Dermis microvascular lymphatic vessel endothelial cell (primary cell): ENCODE measurements at places on chromosomes 16 and 17.

- DNase-seq, result no peak
These were observed 45.5 kb downstream of the RBFOX1 start for GRCh38 chr16:7378024-7378695.

DNA sequence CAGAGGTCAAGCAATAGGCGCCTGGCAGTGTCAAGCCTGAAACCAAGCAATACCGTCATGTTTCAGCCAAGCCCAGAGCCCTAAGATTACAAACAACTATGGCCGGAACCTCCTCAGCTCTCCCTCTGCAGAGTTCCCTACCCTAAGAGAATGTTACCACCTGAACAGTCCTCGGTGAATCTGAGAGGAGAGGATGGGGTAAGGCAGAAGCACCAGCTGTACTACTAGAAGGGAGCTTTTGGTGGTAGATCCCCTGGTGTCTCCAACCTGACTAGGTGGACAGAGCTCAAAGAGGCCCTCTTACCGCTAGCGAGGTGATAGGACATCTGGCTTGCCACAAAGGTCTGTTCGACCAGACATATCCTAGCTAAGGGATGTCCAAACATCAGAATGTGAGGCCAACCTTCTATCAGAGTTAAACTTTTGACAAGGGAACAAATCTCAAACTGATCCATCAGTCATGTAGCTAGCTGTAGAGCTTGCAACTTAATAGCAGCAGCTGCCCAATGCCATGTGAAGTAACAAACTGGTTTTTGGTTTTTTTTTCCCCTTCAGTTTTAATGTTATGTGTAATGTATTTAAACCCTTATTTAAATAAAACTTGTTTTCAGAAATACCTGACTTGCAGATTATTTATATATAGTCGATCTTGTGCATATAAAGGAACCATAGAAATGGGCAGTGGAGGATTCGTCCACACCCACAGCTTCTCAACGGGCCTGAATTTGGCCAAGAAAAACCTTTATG is 2.5 kb downstream of the EIF1 start:
- no peak for DNase-seq

GRCh38 chr16:4936181-4936990 is 562 bp downstream of the PPL start:
- no peak for DNase-seq

GRCh38 chr17:19453296-19453695 is 42.3 kb downstream of the RNF112 start:
- DNase-seq, result no peak

DNA sequence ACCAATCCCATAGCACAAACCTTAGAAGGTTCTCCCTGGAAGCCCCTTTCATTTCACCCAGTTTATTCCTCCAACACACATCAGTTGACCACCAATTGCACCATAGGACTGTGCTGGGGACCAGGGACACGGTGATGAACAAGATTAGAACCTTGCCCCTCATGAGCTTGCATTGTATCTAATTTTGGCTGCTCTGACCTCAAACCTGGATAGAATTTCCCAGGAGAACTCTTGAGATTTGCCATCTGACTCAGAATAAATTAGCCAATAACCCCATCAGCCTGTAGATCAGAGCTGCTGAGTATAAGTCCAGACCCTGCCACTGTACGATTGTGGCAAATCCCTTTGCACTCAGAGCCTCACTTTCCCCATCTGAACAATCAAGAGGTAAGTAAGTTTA is 52.1 kb downstream of the CDH11 start:
- DNase-seq, result no peak

GRCh38 chr16:78675312-78675711 is 575.9 kb downstream of the WWOX start:
- DNase-seq, result no peak

GRCh38 chr16:54030451-54030850 is 256.1 kb downstream of the IRX3 start:
- DNase-seq, result no peak

- no peak for DNase-seq
These were observed 80.5 kb downstream of the TEX14 start for GRCh38 chr17:58611331-58611730.

- DNase-seq, result no peak
These were observed 166.7 kb downstream of the XYLT1 start for GRCh38 chr16:17304106-17304490.

- no peak for DNase-seq
These were observed 12.6 kb upstream of the GOSR2 start for GRCh38 chr17:46910179-46910927.

- DNase-seq, result peak; percentile 6
These were observed 648.5 kb upstream of the RBFOX1 start for GRCh38 chr16:6684076-6684673.

DNA sequence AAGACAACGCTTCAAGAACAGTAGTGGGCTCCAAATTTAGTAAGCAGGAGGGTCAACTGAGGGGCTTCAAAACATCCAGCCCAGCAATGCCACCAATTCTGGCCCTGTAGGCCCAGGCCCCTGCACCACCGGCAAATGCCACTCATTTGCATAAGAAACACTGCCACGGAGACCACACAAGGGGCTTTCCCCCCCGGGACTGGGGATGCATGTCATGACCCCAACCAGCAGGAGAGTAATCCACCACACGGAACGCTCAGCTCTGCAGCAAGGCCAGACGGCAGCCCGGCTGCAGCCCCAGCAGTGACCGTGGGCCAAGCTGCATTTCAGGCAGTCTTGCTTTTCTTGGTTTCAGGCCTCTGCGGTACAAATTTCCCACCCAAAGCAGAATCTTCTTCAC is 14.1 kb downstream of the TMEM11 start:
- DNase-seq, result no peak

- no peak for DNase-seq
These were observed 83.9 kb downstream of the RMI2 start for GRCh38 chr16:11429123-11429522.

DNA sequence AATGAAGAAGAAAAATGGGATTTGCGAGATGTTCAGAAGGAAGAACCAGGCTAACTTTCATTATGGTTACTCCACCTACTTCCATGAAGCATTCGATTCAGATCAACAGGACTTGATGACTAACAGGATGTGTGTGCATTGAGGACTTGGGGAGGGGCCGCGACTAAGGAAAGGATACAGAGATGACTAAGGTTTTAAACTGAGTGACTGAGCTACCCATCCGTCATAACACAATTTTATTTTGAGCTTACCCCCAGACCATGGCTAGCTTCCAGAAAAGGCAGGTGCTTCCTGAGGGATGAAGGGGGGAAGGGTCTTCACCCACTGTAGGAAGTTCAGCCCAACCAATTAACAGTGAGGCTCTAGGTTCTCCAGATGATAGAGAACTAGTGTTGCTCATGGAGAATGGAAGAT is 2.5 kb upstream of the CDYL2 start:
- peak; percentile 83 for DNase-seq

DNA sequence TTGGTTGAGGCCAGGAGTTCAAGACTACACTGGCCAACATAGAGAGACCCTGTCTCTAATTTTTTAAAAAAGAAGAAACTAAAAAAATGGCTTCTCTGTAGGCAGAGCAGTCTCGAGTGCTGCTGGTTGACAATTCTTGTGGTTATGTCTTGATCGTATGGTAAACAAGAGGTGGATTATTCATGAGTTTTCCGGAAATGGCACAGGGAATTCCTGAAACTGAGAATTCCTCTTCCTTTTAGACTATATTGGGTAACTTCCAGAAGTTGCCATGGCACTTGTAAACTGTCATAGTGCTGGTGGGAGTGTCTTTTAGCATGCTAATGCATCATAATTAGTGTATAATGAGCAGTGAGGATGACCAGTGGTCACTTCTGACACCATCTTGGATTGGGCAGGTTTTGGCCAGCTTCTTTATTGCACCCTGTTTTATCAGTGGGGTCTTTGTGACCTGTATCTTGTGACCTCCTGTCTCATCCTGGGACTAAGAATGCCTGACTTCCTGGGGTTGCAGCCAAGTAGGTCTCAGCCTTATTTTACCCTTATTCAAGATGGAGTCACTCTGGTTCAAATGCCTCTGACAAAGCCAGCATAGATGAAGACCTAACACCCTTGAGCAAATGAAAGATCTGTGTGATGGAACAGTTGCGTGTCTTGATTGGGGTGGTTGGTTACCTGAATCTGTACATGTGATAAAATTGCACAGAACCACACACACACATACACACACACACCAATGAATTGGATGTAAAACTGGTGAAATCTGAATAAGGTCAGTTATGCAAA is 30.2 kb downstream of the BMERB1 start:
- DNase-seq, result no peak

GRCh38 chr16:15055141-15056053 is 477 bp downstream of the NTAN1 start:
- DNase-seq, result peak; percentile 68

DNA sequence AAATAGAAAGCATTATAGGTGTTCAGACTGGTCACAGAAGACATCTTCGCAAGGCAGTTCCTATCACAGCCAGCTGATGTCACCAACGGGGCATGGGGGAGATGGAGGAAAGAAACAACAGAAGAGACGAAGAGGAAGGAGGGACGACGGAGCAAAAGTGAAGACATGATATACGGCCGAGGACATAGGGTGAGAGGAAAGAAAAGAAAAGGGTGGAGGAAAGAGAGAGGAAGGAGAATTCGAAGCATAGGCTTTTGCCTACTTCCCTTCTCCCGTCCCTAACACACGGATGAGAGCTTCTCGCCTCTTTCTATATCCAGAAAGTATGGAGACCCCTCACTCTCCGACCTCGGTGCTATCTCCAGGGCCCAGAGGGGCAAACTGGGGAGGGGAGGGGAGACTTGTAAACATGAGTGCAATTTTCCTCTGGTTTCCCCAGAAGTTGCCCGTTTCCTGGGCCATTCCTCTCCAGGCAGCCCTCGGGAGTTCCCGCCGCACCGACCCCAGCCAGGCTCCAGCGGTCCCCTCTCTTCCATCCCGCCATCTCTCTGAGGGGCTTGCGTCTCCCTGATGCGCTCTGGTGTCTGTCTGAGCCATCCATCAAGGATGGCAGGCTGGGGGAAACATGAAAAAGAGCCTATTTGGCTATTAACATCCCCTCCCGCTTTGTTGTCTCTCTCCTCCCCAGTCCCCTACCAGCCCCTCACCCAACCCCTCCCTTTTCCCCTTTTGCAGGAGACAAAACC is 26.0 kb downstream of the COPZ2 start:
- no peak for DNase-seq

DNA sequence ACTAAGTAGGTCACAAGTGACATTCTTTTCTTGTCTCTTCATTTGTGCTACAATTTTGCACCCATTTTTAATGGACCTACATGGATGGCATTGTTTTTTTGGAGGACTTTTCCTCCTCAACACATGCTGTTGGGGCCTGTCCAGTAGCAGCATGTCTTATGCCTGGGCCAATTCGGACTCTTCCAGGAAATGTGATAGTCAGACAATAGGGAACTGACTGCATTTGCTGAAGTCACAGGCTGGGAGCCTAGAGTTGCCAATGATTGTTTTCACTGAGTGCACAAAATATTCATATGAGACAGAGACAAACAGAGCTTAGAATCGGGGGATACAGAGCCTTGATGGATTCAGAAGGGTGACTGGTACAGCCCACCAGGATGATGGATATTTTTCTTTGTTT is 867.3 kb upstream of the GOT2 start:
- no peak for DNase-seq

DNA sequence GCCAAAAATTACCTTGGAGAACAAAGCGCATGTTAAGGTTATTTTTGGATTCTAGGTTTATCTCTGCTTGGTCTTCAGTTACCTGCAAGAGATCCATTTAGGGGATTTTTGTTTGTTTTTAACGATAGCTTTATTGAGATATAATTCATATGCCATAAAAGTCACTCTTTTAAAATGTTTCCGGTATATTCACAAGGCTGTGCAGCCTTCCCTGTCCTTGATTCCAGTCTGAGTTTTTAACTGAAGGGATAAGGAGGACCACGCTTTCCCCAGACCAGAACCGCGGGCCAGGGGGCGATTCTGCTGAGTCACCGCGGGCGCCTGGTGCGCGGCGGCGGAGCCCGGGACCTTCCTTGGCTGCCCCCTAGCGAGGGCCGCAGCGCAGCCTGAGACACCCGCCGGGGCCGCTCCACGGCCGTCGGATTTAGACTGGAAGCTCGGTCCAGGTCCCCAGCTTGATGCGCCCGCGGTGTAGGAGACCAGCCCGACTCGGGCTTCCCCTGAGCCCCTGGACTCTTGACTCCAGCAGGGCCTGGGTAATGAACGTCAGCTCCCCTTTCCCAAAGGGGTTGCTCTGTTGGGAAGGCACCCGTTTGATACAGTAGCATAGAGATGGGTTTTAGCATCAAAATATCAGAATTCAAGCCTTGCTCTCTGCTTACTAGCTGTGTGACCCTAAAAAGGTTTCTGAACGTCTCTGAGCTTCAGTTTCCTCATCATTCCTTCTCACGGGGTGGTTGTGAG is 50.0 kb upstream of the STH start:
- DNase-seq, result peak; percentile 65

DNA sequence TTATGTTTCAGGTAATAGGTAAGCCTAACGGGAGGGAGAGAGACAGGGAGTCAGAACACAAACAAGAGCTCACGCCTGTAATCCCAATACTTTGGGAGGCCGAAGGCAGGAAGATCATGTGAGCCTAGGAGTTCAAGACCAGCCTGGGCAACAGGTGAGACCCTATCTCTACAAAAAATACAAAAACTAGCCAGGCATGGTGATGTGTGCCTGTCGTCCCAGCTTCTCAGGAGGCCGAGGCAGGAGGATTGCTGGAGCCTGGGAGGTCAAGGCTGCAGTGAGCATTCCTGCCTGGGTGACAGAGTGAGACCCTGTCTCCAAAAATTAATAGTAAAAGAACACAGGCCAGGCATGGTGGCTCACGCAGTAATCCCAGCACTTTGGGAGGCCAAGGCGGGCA is 27.4 kb downstream of the YWHAE start:
- no peak for DNase-seq

- DNase-seq, result no peak
These were observed 75.2 kb upstream of the TRAP1 start for GRCh38 chr16:3792472-3793012.

GRCh38 chr16:53821957-53822625 is 118.1 kb downstream of the FTO start:
- no peak for DNase-seq

DNA sequence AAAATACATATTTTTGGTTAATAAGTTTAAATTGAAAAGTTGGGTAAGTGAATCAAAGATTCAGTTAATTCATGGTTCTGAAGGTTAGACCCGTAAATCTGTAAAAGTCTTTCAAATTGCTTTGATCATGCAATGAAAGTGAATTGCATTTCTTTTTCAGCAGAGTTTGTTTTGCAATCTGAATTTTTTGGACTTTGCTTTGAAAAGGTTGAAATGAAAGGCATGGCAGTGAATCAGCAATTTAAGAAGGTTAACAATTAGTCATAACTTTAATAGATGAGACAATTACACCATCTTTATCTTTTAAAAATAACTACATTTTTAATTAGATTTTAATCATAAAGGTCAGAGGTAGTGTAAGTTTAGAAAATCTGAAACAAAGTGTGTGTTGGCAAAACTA is 310.9 kb upstream of the KCNJ16 start:
- DNase-seq, result no peak

DNA sequence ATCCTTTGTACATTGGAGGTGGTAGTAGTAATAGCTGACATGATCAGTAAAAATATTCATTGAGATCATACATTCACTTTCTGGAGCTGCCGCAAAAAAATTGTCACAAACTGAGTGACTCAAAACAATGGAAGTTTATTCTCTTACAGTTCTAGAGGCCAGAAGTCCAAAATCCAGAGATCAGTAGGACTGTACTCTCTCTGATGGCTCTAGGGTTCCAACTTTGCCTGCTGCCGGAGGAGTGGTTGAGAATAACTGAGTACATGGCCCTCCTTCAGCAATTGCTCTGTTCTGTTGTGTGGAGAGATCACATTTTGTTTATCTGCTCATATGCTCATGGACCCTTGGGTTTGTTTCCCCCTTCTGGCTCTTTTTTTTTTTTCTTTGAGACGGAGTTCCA is 23.5 kb downstream of the ABAT start:
- no peak for DNase-seq
